HEK293T (cell line): ENCODE measurements at places on chromosomes 16 and 17.
A peak's percentile ranks its signal among the peaks of the same experiment; 100 is the strongest.

- no peak for DNase-seq
Measured at GRCh38 chr16:54746596-54746995, 184.1 kb upstream of the IRX5 start.

GRCh38 chr16:60166-60565, 6.5 kb downstream of the SNRNP25 start:
- DNase-seq = no peak

DNA sequence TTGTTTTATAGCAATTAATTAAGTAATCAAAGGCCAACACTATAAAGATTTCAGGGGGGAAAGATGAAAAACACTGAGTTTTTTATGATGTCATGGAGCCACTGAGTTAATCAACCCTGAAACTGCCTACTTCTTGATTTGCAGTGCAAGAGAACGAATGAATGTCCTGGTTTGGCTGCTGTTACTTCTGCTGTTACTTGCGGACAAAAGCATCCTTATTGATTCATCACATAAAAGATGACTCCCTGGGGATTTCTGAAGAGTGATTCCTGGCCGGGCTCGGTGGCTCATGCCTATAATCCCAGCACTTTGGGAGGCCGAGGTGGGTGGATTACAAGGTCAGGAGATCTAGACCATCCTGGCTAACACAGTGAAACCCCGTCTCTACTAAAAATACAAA, 10.9 kb upstream of the SPNS3 start:
- no peak for DNase-seq

GRCh38 chr16:1174477-1175357, 21.8 kb downstream of the CACNA1H start:
- DNase-seq = no peak

DNA sequence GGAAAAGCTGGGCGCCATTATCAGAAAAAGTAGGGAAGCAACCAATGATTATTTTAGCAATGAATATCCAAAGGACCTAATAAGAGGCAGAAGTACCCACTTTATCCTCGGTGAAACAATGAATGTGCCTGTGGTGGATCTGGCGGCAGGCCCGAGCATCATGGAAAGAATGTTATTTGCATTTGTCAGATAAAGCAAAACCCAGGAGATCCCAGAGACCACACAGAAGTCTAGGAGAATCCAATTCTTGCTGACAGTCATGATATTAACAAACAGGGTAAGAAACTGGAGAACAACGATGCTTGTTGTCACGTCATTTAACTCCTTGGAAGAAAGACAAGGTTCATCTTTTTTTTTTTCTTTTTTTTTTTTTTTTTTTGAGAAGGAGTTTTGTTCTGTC, 12.0 kb upstream of the TNRC6A start:
- no peak for DNase-seq

DNA sequence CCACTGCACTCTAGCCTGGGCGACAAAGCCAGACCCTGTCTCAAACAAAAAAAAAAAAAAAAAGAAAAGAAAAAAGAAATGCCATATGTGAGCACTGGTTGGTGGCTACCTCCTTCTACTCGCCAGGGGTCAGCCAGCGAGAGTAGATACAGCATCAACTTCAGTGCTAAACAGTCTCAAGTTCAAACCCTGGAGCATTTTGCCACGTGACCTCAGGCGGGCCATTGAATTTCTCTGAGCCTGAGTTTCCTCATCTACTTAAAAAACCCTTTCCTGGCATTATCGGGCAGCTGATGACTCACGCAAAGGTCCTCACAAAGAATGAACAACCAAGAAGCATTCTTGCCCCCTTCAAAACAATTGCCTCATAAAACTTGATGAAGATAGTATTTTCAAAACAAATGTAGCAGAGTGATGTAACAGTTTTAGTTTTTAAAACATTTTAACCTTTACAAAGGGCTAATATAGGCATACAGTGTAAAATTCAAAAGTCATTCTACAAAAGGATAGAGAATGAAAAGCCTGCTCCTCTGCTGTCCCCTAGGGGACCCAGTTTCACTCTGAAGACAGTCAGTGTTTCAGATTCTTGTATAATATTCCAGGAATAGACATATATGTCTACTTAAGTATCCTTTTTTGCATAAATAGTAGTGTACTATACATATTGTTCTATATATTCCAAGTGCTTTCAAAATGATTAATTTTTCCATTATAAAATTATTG, 28.4 kb downstream of the DNAH2 start:
- DNase-seq = peak; percentile 39

DNA sequence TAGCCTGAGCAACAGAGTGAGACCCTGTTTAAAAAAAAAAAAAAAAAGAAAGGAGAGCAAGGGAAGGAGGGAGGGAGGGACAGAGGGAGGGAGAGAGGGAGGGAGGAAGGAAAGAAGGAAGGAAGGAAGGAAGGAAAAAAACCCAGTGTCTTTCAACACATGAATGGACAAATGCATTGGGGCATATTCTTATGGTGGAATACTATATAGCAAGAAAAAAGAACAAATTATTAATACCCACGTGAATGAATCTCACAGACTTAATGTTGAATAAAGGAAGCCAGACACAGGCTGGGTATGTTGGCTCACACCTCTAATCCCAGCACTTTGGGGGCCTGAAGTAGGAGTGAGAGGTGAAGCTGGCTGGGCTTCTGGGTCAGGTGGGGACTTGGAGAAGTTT, 20.3 kb downstream of the RAPGEFL1 start:
- DNase-seq = no peak

- no peak for DNase-seq
Measured at GRCh38 chr16:23914946-23915530, 79.3 kb downstream of the PRKCB start.

DNA sequence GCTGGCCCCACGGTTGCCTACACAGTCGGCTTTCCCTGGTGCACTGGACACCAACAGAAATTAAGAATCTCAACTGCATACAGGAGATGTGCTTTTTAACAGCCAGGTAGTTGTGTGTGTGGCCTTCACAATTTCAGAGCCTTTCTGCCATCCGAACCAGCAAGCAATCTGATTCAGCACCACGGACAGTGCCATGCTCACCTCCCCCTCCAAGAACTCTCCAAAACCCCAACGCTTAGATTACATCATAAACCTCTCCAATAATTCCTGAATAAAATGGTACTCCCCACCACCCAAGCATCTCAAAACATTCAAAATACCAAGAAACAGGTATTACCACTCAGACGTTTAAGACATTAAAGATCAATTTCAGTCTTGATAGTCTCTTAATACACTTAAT, 31.8 kb downstream of the USP7 start:
- DNase-seq = peak; percentile 39

- no peak for DNase-seq
Measured at GRCh38 chr16:12614662-12615278, 188.9 kb downstream of the CPPED1 start.

DNA sequence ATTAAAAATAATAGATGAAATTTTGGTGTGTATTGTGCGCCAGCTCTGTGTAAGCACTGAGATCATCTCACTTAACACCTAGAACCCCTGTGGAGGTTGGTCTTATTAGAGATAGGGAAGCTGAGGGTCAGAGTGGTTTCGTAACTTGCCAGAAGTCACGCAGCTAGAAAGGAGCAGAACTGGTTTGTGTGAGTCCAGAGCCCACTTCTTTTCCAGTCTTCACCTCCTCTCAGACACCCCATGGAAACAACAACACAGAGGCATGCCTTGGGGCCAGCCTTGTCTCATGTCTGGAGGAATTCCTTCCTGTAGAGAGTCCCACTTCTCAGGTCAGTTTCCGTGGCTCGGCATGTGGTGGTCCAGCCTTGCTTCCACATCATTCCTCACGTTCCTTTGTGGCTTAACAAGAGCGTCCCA, 16.5 kb downstream of the YPEL2 start:
- no peak for DNase-seq

DNA sequence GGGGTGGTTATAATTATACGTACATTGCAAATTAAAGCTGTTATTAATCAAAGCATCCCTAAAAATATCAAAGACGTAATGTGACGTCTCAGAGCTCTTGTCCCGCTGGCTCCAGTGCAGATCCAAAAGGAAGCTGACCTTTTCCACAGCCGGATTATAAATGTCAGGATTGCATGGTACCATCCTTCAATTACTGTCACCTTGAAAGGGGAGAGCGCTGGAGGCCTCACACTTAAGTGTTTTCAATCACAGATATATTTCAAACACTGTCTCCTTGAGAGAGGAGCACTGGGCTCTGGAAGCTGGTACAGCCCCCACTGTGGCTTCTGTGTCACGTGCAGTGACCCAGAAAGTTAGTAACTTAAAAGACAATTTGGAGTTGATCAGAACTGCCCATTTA, 94.2 kb downstream of the AIPL1 start:
- DNase-seq = no peak

GRCh38 chr17:63438092-63439051, 7.7 kb downstream of the CYB561 start:
- DNase-seq = no peak

DNA sequence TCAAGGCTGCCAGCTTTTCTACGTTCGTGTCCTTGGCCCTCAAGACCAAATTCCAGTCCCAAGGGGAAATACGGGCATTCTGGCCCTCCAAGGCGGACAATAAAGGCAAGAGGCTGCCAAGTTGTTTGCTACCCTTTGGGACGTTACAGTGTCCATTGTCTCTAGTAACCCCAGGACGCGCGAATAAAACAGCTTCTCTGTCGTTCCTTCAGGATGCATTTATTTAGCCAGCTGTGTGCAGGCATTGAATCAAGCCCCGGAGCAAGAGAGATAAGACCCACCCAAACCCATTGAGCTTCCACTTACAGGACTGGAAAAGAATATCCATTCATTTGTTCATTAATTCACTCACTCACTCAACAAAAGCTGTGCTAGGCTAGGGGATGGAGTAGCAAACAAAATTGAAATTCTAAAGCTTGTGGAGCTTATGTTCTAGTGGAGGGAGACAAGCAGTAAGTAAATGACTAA, 656 bp downstream of the MRPL58 start:
- DNase-seq = no peak

- DNase-seq = peak; percentile 57
Measured at GRCh38 chr16:66899945-66900710, 18.6 kb downstream of the CDH16 start.

- no peak for DNase-seq
Measured at GRCh38 chr16:81469710-81470535, 25.3 kb downstream of the CMIP start.

- no peak for DNase-seq
Measured at GRCh38 chr17:50157891-50158290, 7.4 kb upstream of the PPP1R9B start.

- no peak for DNase-seq
Measured at GRCh38 chr17:19410875-19411620, at the start of gene RNF112. RNF112 (plus strand) TSS chr17:19411232; CDS start chr17:19411409, 177 bp downstream.

GRCh38 chr17:79691931-79692330, 38.8 kb upstream of the ENPP7 start:
- no peak for DNase-seq

DNA sequence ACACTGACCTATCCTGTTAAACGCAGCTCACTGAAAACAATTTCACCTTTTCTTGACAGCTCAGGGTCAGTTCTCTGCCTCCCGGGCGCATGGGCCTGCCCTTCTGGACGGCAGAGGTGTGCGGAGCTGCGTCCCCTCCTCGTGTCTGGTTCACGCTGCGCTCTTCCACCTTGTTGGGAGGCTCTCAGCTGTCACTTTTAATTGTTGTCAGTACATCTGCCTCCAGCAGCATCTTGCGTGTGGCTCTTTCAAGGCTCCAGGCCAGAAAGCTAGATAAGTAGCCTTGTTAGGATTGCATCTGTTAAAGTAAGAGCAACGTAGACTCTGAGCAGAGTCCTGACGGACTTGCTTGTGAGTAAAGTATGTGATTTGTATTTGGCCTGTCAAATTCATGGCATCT, 59.4 kb downstream of the MGAT5B start:
- no peak for DNase-seq

DNA sequence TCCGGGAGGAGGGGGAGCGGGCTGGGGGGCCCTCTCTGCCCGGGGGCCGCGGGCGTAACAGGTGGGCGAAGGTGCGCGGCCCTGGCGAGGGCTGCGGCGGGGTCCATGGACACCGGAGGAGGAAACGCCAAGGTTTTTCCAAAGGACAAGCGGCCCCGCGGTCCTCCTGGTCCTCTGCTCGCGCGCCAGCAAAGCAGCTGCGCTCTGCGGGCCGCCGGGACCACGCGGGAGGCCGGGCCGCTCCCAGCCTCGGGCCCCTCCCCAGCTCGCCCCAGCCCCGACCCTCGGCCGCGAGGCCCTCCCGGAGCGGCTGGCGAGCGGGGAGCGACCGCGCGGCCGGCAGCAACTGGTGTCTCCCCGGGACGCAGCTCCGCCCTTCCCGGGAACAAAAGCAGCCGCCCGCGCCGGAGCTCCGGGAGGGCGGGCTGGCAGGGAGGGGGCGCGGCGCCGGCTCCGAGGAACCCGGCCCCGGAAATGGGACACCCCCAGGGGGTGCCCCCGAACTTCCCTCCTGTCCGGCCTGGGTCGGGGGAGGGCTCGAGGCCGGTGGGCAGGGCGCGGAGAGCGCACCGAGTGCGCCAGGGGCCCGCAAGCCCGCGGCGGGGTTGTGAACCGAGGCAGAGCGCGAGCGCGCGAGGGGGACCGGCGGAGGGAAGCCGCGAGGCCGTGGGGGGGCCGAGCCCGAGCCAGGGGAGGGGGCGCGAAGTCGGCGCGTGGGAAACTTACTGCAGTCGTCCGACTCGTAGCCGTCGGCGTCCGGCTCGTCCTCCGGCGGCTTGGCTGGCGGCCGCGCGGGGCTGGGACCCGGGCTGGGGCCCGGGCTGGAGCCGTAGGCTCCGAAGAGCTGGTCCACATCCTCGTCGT, 837 bp downstream of the DOC2B start:
- DNase-seq = peak; percentile 43

GRCh38 chr16:87780385-87780989, 14.7 kb upstream of the KLHDC4 start:
- no peak for DNase-seq

DNA sequence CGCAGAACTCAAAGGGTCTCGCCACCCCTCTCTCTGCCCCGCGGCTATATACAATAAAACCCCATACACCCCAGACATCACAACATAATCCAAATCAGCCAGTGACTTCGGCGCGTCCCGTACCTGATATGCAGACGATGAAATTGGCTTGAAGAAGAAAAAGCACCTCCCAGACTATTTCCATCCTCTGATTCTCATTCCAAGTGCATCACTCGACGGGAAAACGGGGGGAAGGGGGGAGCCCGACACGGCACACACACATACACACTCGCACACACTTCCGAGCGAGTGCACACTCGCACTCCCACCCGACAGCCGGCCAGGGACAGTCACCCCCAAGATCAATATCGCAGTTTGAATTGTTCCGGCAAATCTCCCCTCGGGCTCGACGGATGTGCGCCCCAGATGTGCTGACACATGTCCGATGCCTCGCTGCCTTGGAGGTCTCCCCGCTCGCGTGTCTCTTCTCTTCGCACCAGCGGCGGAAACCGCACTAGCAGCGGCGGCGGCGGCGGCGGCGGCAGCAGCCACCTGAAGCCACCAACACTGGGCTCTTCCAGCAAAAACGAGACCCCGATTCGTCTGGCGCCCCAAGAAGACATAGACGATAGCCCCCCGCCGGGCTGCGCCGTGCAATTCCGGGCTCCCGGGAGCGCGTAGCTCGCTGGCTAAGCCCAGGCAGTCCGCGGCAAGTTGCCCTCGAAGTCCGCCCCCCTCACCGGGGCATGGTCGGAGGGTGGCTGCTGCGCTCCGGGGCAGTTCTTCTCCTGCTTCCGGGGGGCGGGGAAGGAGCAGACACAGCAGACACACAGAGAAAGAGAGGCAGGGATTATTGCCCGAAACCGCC, 688 bp downstream of the CA10 start:
- DNase-seq = no peak

GRCh38 chr17:77287432-77288068, 146.8 kb downstream of the SEC14L1 start:
- DNase-seq = peak; percentile 44

GRCh38 chr17:34156741-34157589, 98.1 kb upstream of the CCL2 start:
- DNase-seq = no peak

- DNase-seq = no peak
Measured at GRCh38 chr17:1695365-1695764, 10.7 kb upstream of the PRPF8 start.

- no peak for DNase-seq
Measured at GRCh38 chr16:23682181-23682580, 3.5 kb downstream of the PLK1 start.
